ENCODE measurements at places on chromosomes 3 and 15. TPM values are rescaled to one million over a fixed set of nuclear protein-coding genes. Genes with fewer than 3 reads are reported as not detected.

ACKR4 gene
- total RNA-seq: not detected

TMCO5A gene
- total RNA-seq: not detected

DNAH12 gene
- total RNA-seq: 0.05 TPM

- DNase-seq: no peak
These were observed 29.1 kb upstream of the SLC30A4 start for GRCh38 chr15:45551676-45552075.

- DNase-seq: no peak
These were observed 39.9 kb downstream of the TGFBR2 start for GRCh38 chr3:30646181-30646876.

GRCh38 chr3:12175844-12176453, 17.2 kb upstream of the TIMP4 start:
- no peak for DNase-seq

DNA sequence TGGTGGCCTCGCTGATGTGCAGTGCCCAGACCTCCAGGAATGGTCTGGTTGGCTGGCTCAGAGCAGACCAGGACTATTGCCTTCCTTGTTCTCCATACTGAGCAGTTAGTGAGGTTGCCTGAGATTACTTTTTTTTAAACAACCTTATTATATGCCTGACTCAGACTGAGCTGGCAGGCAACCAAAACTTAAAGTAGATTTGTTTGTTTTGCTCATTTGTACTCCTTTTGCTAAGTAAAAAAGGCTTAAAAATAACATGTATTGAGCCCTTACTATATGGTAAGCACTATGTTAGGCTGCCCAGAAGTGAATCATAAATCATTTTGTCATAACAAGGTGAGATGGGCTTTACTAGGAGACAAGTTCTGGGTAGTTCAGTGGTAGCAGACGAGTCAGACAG, 92.4 kb downstream of the GHSR start:
- no peak for DNase-seq

Data from activated T-cell treated with anti-CD3 and anti-CD28 coated beads, Interleukin-2, amount 50 U/mL, for 4 hours (primary cell).